IPS DF 6.9 (cell line): ENCODE measurements at places on chromosomes 12 and 14.

DNA sequence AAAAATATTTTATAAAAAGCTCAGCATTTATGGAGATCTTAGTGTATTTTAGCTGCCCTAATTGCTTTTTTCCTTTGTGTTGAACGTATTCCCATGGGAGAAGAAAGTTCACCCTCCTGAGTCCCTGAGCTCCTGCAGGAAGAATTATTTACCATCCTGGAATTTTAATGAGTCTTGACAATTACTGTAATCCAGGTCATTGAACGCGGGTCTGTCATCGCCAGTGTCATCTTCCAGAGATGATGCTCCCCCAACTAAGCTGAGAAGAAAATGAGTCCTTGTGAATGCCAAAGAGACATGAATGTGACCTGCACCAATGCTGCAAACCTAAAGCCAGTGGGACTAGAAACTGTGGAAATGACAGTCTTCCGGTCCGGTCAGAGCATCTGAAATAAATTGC lies 129.5 kb downstream of the FBXL14 start:
- H3K4me3 ChIP-seq, result no peak overlapping the region
- DNase-seq, result no peak

DNA sequence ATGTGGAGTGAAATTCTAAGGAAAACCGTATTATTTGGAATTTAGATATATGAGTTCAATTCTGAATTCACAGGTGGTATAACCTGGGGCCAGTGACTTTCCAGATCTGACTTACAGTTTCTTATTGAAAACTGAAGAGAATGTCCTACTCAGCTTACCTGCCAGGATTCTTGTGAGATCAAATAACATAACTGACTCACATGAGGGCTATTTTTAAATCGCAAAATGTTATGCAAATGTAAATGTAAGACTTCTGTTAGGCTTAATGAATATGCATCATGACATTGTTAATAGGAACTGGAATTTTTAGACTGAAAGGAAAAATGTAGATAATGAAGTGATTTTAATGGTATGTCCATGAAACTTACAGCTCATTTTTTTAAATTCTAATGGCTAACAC lies 1142.1 kb downstream of the FLRT2 start:
- H3K27ac ChIP-seq, result no peak overlapping the region
- H3K4me3 ChIP-seq, result no peak overlapping the region
- H3K27me3 ChIP-seq, result no peaks in the 10 kb centered on the region
- peaks cover 3% of the 10 kb centered on the region; the same call in 1 of the 2 replicates for H3K4me1 ChIP-seq
- DNase-seq, result no peak
- no peaks in the 10 kb centered on the region for H3K36me3 ChIP-seq

- no peaks in the 10 kb centered on the region for H3K4me1 ChIP-seq
- no peaks in the 10 kb centered on the region for H3K27me3 ChIP-seq
- no peaks in the 10 kb centered on the region for H3K36me3 ChIP-seq
- H3K27ac ChIP-seq, result no peak overlapping the region
Measured at GRCh38 chr12:4771960-4772566, 51.9 kb downstream of the GALNT8 start.

DNA sequence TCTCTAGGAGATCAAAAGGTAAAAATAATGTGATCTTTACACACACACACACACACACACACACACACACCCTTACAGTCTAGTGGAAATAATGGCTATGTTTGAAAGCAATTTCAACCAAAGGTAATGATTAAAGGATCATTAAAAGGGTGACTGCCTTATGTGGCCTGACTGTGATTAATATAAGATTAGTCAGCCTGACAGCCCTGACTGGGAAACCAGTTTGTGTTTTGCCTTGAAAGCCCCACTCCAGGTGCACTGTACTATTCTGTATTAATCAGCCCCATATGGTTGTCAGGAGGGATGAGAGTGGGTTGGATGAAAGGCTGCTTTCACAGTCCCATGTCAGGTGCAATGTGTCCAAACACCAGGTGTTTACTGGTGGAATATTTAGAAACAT lies 10.5 kb downstream of the RASSF9 start:
- no peak overlapping the region for H3K27ac ChIP-seq
- H3K27me3 ChIP-seq, result no peaks in the 10 kb centered on the region
- no peak overlapping the region for H3K4me3 ChIP-seq
- DNase-seq, result no peak
- H3K36me3 ChIP-seq, result no peaks in the 10 kb centered on the region

- H3K36me3 ChIP-seq, result no peaks in the 10 kb centered on the region
- H3K4me3 ChIP-seq, result no peak overlapping the region
- no peaks in the 10 kb centered on the region for H3K27me3 ChIP-seq
- no peak for DNase-seq
- no peaks in the 10 kb centered on the region for H3K4me1 ChIP-seq
Measured at GRCh38 chr12:75404231-75404630, 13.3 kb downstream of the GLIPR1L2 start.

DNA sequence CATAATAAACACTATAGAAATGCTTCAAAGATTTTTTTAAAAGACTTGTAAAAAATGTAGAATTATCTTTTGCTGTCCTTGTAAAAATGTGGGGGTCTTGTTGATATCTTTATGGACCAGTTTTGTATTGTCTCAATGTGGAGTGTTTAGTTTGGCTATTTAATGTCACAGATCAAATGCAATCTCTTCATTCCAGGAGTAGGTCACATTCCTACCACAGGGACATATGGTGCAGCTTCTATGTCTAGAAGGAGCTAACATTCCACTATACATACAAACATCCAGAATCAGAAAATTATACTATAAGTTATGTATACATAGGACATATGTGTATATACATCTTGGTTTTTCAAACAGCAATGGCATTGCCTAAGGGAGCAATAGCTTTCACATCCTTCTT lies 345.7 kb downstream of the BMP4 start:
- no peaks in the 10 kb centered on the region for H3K36me3 ChIP-seq
- no peak for DNase-seq
- H3K4me1 ChIP-seq, result no peaks in the 10 kb centered on the region
- no peak overlapping the region for H3K4me3 ChIP-seq

DNA sequence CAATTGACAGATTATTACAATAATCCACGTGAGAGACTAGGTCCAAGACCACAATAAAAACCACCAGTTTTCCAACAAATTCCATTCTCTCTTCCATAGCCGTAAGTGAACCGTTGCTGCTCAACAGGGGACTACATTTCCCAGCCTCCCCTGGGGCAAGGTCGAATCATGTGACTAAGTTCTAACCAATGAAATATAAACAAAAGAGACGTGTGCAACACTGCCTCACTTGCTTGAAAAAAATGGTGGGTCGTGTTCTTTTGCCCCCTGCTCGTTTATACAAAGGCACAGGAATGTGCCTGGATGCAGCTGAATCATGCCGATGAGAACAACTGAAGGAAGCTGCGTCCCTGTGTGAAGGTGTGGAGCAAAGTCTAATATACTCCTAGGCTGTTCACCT lies 51.1 kb downstream of the HSPB8 start:
- H3K4me1 ChIP-seq, result peaks cover 7% of the 10 kb centered on the region; the same call in 1 of the 2 replicates
- no peak overlapping the region for H3K4me3 ChIP-seq
- H3K27ac ChIP-seq, result no peak overlapping the region
- no peaks in the 10 kb centered on the region for H3K36me3 ChIP-seq
- no peaks in the 10 kb centered on the region for H3K27me3 ChIP-seq

DNA sequence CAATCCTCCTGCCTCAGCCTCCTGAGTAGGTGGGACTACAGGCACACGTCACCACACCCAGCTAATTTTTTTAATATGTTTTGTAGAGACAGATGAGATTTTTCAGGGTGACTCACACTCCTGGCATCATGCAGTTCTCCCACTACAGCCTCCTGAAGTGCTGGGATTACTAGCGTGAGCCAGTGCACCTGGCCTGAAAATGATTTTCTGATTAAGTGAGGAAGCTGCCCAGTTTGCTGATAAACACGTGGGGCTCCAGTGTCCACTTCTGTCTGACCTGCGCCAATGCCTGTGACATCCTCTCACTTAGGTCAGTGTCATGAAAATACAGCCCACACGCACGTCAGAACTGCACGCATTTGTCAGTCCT lies 37.0 kb upstream of the SFSWAP start:
- H3K4me3 ChIP-seq, result no peak overlapping the region
- no peak for DNase-seq
- H3K27ac ChIP-seq, result no peak overlapping the region
- no peaks in the 10 kb centered on the region for H3K36me3 ChIP-seq
